Hematopoietic multipotent progenitor cell treated with erythropoietin and hydrocortisone succinate and interleukin-3 and kit ligand, for 4 days (in vitro differentiated cells): ENCODE measurements at places on chromosomes 4 and X.
A peak's percentile ranks its signal among the peaks of the same experiment; 100 is the strongest.

DNA sequence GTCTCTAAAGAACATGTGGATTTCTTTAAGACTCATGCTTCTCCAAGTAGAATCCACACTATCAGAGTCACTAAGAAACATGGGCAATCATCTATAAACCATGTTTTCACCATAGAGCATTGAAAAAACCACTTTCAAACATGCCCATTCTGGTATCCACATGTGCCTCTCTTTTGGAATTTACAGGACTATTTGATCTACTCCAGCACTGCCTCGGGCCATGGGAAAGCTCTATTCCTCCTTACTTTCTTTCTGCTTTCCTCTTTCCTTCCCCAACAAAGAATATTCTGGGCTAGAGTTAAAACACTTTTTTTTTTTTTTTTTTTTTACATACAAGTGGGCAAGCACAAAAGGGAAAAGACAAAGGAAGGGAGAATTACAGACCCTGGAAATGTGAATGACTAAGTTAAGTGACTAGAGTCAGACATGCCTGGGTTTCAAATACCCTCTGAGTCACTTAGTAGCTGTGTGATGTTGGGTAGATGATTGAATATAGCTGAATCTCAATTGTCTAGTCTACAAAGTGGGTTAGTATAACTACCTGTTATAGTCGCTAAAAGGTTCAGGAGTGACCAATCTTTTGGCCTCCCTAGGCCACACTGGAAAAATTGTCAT lies 847.7 kb upstream of the INTU start:
- no peak for DNase-seq

DNA sequence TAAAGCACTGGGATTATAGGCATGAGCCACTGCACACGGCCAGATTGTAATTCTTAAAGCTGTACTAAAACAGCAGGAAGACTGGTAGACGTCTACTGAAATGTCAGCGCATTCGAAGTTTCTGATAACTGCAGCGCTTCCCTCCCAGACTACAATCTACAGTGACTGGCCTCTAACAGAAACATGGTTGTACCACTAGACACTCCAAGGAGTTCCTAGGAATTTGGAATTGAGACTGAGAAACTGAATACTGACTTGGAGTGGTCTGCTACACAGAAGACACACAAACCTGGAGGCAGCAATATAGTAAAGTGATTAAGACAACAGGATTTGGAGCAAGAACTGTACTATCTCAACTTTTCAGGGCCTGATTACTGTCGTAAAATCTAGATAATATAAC lies 937 bp downstream of the HELQ start:
- peak; percentile 41 for DNase-seq

DNA sequence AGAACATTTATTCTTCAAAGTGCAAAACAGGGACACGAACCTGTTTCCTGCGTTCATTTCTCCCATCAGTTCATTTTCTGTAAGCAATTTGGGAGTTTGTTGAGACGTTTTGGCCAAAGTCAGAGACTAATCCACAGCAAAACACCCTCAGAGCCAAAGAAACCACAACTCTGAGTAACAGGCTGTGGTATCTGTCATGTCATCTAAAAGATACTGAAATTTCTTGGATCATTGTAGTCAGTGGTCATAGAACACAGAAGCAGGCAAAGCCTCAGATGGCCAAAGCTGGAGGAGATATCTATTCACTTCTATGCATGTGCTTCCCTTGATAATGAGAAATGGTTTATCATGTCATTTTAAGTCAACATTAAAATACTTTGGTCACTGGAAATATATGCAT lies 485.6 kb upstream of the GALNT7 start:
- peak; percentile 84 for DNase-seq

DNA sequence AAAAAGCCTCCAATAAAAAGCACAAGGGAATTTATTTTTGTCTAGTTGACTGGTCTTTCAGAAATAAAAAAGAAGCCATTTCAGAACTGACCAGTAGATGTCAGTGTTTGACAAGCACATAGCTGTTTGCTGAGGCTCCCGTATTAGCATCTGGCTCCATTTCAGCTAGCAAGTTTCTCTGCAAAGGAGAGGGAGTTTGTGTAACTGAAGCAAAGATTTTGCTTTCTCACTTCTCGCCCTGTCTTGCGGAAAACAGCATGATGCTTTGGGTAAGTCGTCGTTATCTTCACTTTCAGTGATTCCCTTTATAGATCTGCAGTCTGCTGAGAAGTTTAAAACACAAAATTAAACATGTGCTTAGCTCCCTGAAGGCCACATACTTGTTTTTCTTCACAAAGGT lies 85.5 kb downstream of the CT47B1 start:
- DNase-seq, result peak; percentile 80

DNA sequence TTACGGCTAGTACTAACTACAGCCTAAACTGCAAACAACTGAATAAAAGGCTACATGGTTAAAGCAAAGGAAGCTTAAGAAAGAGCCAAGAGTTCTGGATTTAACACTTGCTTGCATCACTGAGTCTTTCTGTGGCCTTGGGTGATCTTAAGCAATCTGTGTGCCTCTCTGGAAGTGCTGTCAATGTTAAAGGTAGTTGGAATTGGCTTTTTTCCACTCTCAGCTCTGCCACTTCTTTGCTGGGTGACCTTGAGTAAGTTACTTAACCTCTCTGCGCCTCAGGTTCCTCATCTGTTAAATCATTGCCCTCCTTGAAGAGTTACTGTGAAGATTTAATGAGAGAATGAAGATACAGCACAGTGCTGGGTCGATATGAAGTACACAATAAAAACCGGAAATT lies 15.7 kb downstream of the SLC2A9 start:
- no peak for DNase-seq

DNA sequence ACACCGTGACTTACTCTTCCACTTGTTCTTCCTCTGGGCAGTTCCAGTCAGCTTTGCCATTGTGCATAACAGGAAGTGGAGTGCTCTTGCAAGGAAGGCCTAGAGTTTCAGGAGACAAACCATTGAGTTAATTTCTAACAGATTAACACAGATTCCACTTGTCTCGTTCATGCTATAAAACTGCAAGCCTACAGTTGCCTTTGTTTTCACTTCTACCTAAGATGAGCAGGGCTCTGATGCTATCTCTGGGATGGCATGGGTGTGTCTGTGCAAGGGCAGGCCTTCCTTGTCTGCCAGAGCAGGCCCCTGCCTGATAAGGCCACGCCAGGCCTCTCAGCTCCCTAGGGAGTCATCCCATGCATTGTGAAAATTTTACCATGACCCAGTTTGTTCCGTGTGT lies 67.7 kb upstream of the PGRMC2 start:
- peak; percentile 47 for DNase-seq

- peak; percentile 94 for DNase-seq
Observed at GRCh38 chr4:98467627-98468072, 190.8 kb downstream of the TSPAN5 start.

GRCh38 chr4:66123190-66123589 lies 452.9 kb upstream of the EPHA5 start:
- no peak for DNase-seq

- peak; percentile 17 for DNase-seq
Observed at GRCh38 chr4:163331629-163332376, 593 bp downstream of the NPY1R start.

- DNase-seq, result no peak
Observed at GRCh38 chr4:163462556-163462955, 11.0 kb downstream of the TKTL2 start.

DNA sequence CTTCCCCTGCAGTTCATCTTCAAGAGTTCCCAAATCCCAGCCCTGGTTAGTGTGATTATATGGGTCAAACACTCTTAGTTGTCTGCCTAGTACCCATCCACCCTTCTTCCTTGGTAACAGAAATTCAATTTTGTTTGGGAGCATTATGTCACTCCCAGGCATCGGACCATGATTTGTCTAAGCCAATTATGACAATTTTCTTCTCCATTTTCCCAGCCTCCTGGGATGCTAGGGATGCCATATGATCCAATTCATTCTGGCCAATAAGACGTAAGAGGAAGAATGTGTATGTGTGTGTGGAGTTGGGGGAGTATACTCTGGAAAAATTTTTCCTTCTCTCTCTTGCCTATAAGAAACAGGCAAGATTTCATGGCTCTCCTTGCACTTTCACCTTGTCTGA lies 465.9 kb downstream of the MID1IP1 start:
- DNase-seq, result no peak

DNA sequence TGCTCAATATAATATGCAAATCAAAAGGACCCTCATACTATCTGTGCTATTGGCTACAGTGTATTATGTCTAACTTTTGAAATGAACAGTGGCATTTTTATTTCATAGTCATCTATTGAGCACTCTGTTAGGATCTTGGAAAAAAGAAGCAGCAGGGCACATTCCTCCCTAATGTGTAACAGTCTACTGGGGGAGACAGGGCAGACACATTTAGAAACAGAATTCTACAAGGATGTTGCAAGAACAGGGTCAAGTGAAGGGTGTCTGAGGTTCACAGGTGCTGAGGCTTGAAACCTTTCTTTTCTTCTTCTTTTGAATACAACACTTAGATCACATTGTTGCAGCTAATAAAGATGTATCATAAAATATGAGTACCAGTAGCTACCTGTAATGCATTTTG lies 129.7 kb upstream of the SLC4A4 start:
- DNase-seq, result no peak

- DNase-seq, result no peak
Observed at GRCh38 chr4:173169178-173169427, 492 bp downstream of the GALNT7 start.

GRCh38 chr4:100936661-100937375 lies 410.5 kb downstream of the PPP3CA start:
- no peak for DNase-seq

DNA sequence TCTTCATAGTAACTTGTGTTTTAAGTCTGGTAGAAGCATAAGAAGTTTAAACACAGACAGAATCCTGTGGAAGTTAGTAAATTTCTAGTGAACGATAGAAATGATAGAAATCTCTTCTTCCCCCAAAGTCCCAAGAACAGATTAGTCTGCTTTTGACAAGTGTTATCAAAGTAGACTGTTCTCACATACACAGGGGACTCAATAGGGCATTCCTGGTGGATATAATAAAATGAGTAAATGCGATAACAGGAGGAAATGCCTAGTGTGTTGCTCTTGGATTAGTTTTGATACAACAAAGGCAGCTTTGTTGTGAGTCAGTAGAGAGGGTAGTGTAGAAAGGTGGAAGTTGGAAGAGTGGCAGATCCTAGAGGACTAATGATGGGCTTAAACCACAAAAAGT lies 43.5 kb downstream of the CLCN3 start:
- DNase-seq, result no peak

DNA sequence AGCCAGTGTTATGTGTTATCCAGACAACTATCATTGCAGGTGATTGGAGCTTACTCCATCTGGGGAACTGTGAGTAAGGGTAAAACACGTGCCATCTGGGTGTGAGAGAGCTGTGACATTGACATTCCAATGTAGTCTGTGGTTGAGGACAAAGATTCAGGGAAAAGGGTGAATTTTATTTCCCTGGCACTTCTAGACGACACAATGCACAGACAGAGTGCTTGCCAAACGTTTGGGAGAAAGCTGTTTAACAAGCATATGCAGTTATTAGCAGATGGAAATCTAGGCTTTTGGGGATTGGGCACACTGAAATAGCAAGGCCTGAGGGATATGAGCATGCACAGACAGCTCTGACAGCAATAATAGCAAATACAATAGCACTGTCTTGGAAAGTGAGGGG lies 21.3 kb upstream of the CTSO start:
- DNase-seq, result no peak

GRCh38 chr4:59608466-59608865 lies 1591.7 kb upstream of the ADGRL3 start:
- DNase-seq, result no peak

DNA sequence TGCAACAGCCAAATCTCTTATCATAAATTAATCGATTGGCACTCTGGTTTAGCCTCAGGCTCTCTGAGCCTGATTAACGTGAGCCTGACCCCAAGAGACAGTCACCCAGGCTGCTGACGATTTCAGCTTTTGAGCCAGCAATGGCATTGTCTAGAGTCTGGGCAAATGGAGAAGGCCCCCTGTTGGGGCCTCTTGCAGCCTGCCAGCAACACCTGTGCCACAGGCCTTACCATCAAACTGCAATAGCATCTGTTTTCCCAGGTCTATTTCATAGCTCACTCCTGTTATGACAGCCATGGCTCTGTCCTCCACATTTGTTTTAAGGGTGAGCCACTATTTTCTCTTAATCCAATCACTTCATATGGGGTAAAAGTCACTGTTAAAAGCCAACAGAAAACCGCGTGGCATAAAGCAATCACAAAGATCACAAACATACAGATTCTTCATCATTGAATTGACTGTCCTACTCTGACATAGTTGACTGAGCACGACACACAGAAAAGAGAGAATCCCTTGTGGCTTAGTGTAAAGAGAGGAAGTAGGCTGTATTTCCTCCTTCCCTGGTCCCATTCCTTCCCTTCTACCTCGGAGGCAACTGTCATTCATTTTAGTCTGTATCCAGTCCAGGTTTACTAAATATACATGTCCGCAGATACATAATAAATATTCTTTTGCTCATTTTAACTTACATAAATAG lies 47.8 kb downstream of the SLC9A7 start:
- no peak for DNase-seq

- no peak for DNase-seq
Observed at GRCh38 chr4:102781570-102781969, 20.8 kb upstream of the MANBA start.

GRCh38 chr4:10204401-10205058 lies 87.9 kb upstream of the WDR1 start:
- no peak for DNase-seq

GRCh38 chrX:144042271-144042670 lies 158.4 kb downstream of the UBE2NL start:
- DNase-seq, result no peak

- peak; percentile 44 for DNase-seq
Observed at GRCh38 chr4:86947501-86948120, 12.8 kb downstream of the AFF1 start.

DNA sequence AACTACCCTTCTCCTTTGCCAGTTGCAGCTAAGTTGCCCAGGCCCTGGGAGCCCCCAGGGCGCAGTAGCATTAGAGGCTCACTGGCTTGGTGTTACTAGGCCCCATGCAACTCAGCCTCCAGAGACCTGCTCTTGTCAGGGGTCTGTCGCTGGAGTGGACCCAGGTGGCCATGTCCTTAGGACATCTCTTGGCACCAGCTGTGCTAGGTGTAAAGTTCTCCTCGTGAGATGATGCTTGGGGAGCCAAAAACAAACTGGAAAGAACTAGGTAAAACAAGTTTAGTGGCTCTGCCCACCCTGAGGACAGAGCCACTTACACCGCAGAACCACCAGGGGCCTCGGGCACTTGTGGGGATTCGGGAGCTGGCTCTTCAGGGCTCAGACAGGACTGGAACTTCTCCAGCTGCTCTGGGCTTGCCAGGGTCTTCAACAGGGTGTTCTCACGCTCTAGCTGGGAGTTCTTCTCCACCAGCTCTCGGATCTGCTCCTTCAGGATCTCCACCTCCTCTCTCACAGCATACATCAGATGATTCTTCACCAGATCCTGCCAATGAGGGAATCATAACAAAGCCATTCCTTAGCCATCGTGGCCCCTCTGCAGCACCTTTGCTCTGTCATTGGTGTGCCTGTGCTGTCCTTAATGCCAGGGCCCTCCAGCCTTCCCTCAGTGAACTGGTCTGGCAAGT lies 61.2 kb downstream of the TSC22D3 start:
- peak; percentile 53 for DNase-seq

DNA sequence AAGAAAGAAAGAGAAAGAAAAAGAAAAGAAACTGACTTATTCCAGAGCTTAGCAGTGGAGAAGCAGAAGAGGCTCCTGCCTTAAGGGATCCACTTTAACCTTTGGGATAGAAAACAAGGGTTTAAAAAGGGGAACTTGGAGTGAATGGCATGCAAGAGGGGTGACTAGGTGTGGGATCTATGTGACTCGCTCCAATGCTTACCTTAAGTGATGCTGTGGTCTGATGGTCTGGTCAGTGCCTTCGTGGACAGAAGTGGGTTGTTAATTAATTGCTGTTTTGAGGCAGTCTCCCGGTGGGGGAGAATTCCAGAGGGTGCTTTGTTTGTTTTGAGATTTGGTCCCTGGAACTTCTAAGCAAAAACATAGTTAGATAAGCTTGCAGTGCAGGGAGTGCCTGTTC lies 21.1 kb upstream of the RHOXF1 start:
- DNase-seq, result no peak
